ENCODE measurements at places on chromosomes 11 and 22.

- no peak for DNase-seq
Measured at GRCh38 chr11:95832763-95833162, 42.5 kb downstream of the CEP57 start.

DNA sequence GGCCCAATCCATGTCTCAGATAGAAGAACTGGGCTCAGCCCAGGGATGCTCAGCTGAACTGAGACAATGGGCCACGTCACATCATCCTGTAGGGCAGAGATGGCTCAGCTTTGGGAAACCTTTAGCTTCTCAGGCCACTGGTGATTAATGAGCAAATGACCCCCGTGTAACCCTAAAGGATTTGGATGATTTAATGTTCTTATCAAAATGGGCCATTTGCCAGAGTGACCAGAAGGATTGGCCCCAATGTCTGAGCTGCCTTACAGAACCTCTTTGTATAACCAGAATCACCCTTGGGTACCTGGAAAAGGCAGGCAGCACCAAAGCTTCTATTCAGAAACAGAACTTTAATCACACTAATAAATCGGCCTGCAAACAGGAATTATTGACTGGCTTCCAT lies 73.7 kb downstream of the ABTB2 start:
- DNase-seq, result no peak

GRCh38 chr11:113444502-113445123 lies 30.6 kb downstream of the DRD2 start:
- DNase-seq, result no peak

DNA sequence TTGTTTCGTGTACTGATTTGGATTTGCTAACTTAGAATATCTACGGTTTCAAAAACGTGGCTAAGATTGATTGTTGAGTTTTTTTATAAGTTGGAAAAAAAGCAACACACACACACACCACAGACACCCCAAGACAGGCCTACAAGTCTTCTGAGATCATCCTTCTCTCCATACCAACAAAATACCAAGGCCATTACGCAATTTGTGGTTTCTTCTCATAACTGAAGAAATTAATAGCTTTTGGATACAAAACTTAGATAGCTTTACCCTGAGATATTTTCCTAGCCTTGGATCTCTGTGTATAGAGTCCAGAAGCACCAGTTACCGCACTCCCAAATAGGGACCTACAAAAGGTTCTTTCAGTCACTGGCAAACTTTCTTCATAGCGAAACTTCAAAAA lies 113.6 kb downstream of the SIK3 start:
- no peak for DNase-seq

GRCh38 chr11:47137476-47137875 lies 39.2 kb downstream of the ARFGAP2 start:
- DNase-seq, result no peak

GRCh38 chr11:8870411-8871170 lies 40.4 kb upstream of the AKIP1 start:
- DNase-seq, result no peak

All from hypothalamus (tissue), 51 donors.